ENCODE measurements at places on chromosomes 11 and 22.
A peak's percentile ranks its signal among the peaks of the same experiment; 100 is the strongest.

- DNase-seq, result no peak
Measured at GRCh38 chr22:33821290-33821689, 99.0 kb downstream of the LARGE1 start.

GRCh38 chr11:63883791-63884190 lies 33.2 kb downstream of the RCOR2 start:
- no peak for DNase-seq

- peak; percentile 48 for DNase-seq
Measured at GRCh38 chr22:17084554-17085276, at the start of gene IL17RA. TSS of gene IL17RA (plus strand) at chr22:17085000. CDS start at chr22:17085092, 92 bp downstream.

GRCh38 chr11:57015679-57016078 lies 27.0 kb downstream of the OR5AK2 start:
- no peak for DNase-seq

GRCh38 chr22:31750365-31751284 lies 693 bp upstream of the PRR14L start:
- DNase-seq, result no peak

- no peak for DNase-seq
Measured at GRCh38 chr22:41512421-41513194, 31.7 kb downstream of the POLR3H start.

DNA sequence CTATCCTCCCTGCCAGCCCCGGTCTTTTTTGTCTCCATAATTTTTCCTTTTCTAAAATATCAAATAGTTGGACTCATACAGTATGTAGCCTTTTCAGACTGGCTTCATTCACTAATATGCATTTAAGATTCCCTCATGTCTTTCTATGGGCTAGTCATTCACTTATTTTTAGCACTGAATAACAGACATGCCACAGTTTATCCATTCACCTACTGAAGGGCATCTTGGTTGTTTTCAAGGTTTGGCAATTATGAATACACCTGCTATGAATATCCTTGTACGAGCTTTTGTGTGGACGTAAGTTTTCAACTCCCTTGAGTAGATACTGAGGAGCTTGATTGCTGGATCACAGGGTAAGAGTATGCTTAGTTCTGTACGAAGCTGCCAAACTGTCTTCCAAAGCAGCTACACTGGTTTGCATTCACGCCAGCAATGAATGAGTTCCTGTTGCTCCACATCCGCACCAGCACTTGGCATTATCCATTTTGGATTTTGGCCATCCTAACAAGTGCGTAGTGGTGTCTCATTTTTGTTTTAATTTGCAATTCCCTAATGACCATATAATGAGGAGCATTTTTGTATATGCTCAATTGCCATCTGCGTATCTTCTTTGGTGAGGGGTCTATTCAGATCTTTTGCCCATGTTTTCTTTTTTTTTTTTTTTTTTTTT lies 21.1 kb downstream of the ALG12 start:
- DNase-seq, result no peak

DNA sequence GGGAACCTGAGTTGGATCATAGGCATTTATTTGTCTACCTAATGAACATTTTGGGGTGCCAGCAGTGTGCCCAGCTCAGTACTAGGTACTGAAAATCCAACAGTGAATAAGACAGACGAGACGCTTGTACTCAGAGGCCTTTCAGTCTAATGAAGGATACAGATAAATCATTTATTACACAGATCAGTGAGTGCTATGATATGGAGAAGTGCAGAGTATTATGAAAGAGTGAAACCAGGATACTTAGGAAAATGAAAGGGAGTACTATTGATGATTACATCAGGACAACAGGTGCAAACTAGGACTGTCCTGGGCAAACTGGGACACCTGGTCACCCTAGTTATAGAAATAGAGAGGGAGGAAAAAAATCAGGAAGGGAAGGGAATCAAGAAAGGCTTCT lies 207.5 kb upstream of the NCAM1 start:
- no peak for DNase-seq

All from omental fat pad (tissue), 4 donors.